ENCODE measurements at places on chromosomes 6 and 20. TPM values are rescaled to one million over a fixed set of nuclear protein-coding genes. Genes with fewer than 3 reads are reported as not detected.

The CGAS gene
- 8.6 TPM for total RNA-seq

The PET117 gene
- total RNA-seq = 5.0 TPM

GRCh38 chr6:162443101-162443500 lies 284.5 kb downstream of the PRKN start:
- ATAC-seq = no peak

DNA sequence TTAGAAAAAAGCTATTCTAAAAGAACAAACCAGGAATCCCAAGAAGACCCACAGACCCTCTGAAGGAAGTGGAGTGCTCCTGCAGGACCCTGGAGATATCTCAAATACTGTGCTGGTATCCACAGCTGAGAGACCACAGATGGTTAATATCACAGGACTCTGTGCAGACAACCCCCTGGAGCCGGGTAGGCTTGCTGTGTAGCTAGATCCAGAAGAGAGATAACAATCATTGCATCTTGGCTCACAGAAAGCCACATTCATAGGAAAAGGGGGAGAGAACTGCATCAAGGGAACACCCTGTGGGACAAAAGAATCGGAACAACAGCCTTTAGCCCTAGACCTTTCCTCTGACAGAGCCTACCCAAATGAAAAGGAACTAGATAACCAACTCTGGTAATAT lies 689.5 kb downstream of the PHF3 start:
- no peak for ATAC-seq

GRCh38 chr6:159941286-159942113 lies 27.4 kb upstream of the IGF2R start:
- ATAC-seq = peak; percentile 53

Measured in esophagus mucosa (tissue), 1 donor.